ENCODE measurements at places on chromosomes 3 and 15. TPM values are rescaled to one million over a fixed set of nuclear protein-coding genes. Genes with fewer than 3 reads are reported as not detected.

The CCDC50 gene
- 37.2 TPM for total RNA-seq

DNA sequence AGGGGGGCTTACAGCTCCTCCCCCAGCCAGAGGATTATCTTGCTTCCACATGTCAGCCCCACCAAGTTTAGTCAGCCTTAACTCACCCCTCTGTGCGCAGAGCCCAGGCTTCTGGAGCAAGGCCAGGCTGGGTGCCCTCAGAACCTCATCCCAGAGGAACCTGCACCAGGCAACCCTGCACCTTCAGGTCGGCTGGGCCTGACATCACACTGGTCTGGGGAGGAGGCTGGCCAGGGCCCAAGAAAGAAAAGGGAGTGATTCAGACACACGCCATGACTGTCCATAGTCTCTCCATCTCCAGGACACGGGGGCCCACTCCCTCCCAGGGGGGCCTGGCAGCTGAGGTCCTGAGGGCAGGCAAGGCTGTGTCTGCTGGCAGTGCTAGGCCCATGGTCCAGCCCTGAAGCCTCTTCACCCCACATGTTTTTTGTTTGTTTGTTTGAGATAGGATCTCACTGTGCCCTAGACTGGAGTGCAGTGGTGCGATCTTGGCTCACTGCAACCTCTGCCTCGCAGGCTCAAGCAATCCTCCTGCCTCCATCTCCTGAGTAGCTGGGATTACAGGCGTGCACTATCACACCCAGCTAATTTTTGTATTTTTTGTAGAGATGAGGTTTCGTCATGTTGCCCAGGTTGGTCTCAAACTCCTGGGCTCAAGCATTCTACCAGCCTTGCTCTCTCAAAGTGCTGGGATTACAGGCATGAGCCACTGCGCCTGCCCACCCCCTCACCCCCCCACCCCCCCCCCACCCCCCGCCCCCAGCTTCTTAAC is 11.1 kb downstream of the TNK2 start:
- peaks cover 66% of the 10 kb centered on the region for H3K4me1 ChIP-seq
- peak overlapping the region; percentile 87 for H3K4me3 ChIP-seq
- no peak for DNase-seq

- peaks cover 4% of the 10 kb centered on the region for H3K36me3 ChIP-seq
- H3K4me3 ChIP-seq: no peak overlapping the region
- H3K4me1 ChIP-seq: peaks cover 16% of the 10 kb centered on the region
- no peak for DNase-seq
- H3K27me3 ChIP-seq: no peaks in the 10 kb centered on the region
Measured at GRCh38 chr3:108152274-108152673, 61.4 kb upstream of the CD47 start.

DNA sequence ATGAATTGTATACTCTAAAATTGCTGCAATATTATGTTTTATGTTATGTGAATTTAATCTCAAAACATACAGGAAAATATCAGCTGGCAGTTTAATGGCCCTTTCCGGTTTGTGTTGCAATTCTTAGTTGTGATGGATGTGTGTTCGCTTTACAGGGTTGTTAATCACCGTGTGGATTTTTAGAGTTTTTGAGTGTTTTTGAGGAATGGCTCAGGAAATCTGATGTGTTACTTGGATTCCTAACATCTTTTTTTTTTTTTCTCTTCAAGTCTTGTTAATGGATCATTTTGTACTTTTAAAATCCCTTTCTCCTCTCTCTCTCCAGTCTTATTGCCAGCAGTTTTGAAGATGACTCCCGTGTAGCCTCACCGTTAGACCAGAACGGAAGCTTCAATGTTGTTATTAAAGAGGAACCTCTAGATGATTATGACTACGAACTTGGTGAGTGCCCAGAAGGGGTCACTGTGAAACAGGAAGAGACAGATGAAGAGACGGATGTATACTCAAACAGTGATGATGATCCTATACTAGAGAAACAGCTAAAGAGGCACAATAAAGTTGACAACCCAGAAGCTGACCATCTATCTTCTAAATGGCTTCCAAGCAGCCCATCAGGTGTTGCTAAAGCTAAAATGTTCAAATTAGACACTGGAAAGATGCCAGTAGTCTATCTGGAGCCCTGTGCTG is 35.7 kb downstream of the MGA start:
- H3K27me3 ChIP-seq: no peaks in the 10 kb centered on the region
- H3K27ac ChIP-seq: peak overlapping the region; percentile 81
- DNase-seq: peak; percentile 34

DNA sequence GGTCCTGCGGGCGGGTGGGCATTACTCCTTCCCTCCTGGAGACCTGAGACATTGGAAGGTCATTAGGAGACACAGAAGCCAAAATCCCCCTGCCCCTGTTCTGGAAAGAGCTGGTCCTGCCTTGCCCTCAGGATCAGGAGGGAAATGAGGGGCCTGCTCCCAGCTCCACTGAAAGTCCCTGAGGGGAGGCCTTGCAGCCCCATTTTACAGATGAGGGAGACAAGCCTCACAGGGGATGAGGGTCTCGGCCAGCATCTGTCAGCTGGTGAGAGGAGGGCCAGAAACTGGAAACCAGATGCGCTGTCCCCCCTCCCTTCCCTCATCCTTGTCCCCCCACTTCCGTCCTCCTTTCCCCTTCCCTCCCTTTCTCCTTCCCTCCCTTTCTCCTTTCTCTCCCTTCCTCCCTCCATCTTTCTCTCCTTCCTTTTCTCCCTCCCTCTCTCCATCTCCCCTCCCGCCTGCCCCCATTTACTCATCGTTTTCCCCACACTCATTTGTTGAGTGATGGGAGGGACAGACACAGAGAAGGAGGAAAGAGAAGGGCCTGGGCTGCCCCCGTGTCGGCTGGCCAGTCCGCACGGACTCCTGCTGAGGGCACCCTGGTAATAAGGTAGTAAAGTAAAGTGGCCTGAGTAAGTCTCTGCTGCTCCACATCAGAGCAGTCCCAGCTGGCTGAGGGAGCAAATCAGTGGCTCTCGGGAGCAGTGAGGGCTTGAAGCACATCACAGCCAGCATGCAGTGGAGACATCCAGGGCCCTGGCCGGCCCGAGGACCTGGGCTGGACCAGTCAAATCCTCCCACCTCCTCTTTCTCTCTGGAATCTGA is 112.4 kb upstream of the ALDH1A3 start:
- DNase-seq: no peak
- no peaks in the 10 kb centered on the region for H3K4me1 ChIP-seq
- H3K27me3 ChIP-seq: peaks cover 6% of the 10 kb centered on the region
- no peaks in the 10 kb centered on the region for H3K36me3 ChIP-seq
- no peak overlapping the region for H3K27ac ChIP-seq

The ADAMTSL3 gene
- not detected for total RNA-seq

DNA sequence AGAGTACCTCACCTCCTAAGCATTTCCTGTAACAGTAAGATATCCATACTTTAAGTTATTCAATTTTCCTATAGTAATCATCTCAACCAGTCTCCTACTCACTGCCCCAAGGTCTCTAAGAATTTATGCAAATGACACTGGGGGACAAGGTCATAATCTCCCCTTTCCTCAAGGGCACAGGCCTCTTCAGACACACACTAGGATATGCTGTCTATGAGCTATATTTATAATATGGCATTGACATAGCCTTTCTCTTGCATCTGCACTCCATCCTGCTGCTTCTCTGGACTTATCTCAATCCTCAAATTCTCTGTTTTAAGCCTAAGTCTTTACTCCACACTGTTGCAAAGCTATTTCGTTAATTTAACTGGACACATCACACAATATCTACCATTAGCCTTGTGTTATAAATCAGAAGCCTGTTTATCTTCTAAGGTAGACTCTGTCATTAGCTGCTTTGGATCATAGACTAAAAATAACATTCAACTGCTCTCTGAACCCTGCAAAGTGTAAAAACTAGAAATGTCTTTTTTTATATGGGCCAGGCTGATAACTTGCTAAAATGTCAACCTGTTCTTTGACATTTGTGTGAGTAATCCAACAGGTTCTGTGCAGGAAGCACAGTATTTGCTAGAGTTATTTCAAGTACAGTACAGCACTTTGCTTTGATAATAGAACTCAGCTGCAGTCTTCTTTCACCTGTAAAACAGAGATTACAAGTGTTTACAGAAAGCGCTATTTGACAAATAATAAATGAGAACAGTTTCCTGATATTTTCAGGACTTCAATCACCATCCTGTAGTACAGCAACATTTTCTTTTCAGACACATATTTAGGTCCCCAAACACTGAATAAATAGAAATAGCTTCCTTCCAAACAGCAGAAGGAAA is 17.8 kb upstream of the SEC62 start:
- DNase-seq: no peak
- peaks cover 11% of the 10 kb centered on the region for H3K4me1 ChIP-seq
- no peaks in the 10 kb centered on the region for H3K27me3 ChIP-seq
- H3K27ac ChIP-seq: no peak overlapping the region

The AADACL2 gene
- not detected for total RNA-seq

- DNase-seq: peak; percentile 47
- peaks cover 14% of the 10 kb centered on the region for H3K36me3 ChIP-seq
- peak overlapping the region; percentile 99 for H3K27ac ChIP-seq
- H3K4me1 ChIP-seq: peaks cover 92% of the 10 kb centered on the region
- H3K27me3 ChIP-seq: no peaks in the 10 kb centered on the region
Measured at GRCh38 chr15:55279746-55280351, 9.8 kb downstream of the RAB27A start.

The CHSY1 gene
- 76.3 TPM for total RNA-seq
